Foreskin fibroblast (primary cell): ENCODE measurements at places on chromosomes 11 and 22.
A peak's percentile ranks its signal among the peaks of the same experiment; 100 is the strongest.

GRCh38 chr22:40215266-40215665 is 37.5 kb downstream of the TNRC6B start:
- DNase-seq, result peak; percentile 26

DNA sequence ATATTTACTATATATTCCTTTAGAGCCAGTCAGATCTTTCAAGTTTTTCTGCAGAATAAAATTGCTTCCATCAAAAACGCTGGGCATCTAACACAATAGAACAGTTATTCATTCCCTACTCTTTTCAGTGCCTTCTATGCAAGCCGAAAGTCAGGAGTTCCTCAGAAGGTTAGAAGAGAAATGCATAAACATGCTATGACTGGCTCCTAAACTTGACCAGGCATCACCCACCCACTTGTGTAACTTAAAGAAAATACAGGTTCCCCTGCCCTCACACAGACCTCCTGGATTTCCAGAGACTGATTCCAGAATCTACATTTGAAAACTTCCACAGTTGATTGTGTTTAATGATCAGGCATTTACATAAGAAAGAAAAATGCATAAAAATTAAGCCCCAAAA is 19.3 kb upstream of the ARHGAP32 start:
- no peak for DNase-seq

- no peak for DNase-seq
These were observed 14.8 kb downstream of the MOB2 start for GRCh38 chr11:1471736-1472135.

DNA sequence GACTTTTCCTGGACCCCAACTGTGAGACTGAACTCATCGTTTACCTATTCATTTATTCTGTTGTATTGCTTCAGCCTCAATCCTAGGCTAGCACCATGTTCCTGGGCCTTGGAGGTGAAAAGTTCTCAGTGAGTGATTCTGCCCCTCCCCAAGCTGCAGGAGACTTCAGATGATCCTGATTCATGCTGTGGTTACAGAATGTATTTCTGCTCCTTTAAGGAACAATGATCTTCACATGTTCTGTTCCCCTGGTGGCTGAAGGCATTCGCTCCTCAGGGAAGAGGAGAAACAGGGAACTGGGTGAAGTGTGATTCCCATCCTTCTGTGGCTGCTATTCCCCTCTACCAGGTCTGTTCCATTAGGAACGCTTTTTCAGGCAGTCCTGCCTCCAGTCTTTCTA is 2.4 kb downstream of the OR52E1 start:
- DNase-seq, result no peak

DNA sequence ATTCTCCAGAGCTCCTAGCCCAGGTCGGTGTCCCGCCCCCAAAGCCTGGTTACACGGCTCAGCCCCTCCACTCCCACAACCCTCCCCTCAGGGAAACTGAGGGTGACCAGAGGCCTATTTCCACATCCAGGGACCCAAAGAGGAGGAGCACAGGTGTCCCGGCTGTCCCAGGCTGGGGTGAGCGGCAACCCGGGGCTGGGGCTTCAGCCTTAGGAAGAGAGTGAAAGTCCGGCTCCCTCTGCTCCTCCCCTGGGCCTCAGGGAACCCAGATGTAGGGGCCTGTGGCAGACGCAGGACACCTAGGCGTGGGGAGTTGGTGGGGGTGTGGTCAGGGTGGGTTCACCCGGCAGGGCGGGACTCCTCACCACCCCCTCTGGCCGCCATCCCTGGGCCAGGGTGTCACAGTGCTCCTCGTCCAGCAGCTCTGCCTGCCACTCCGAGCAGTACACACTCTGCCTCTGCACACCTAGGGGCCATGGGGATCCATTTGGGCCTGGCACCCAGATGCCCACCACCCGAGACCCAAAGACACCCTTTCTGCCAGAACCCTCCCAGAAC is 63.1 kb downstream of the ARFGAP3 start:
- no peak for DNase-seq

- DNase-seq, result no peak
These were observed 3.8 kb upstream of the CNIH2 start for GRCh38 chr11:66274219-66274618.

DNA sequence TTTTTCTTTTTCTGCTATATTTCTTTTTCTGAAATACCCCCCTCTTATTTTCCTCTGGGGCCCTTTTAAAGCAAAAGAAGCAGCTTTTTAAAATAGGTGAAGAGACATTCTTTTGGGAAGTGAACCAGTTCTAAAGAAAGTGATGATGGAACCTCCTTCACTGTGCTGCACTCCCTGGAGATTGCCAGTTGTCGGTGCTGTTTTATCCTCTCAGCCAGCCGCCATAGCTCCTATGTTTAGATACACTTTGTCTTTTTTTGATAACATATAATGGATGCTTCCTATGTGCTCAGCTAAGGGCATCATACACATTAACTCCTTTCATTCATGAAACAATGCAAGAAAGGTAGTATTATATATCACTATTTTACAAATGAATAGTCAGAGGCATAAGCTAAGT is 14.0 kb downstream of the CFAP300 start:
- peak; percentile 16 for DNase-seq

DNA sequence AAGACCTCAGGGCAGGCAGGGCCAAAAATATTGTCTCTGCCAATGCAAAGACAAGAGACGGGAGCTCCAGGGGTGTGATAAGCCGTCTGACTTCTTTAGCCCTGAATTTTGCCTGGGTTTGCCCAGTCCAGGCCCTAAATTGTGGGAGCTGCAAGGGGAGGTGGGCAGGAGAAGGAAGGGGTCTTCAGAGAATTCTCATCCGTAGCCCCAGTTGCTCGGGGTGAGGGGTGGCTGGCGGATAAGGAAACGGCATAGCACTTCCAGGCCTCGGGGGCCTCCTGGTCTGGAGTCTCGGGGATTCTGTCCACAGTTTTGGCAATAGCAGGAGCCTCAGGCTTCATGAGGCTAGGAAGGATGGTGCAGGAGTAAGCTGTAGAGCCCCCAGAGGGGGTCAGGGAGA is 7.4 kb downstream of the CD5 start:
- DNase-seq, result no peak

- DNase-seq, result peak; percentile 61
These were observed 585 bp downstream of the NF2 start for GRCh38 chr22:29604076-29604360.

DNA sequence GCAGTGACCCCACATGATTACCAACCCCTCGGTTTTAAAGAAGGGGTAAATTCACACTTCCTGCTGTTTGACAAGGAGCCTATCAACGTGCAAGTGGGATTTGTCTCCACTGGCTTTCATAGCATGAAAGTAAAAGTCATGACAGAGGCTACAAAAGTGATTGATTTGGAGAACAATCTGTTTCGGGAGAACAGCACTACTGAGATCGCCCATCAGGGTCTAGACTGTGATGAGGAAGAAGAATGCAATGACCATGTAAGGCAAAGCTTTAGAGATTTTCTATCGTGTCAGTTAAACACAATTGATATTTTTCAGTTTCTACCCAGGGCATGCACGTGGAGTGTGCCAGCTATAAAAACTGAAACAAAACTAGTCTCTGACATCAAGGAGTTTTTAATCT is 41.7 kb downstream of the HORMAD2 start:
- DNase-seq, result no peak

GRCh38 chr11:60785806-60786361 is 751 bp downstream of the MS4A10 start:
- DNase-seq, result peak; percentile 40

DNA sequence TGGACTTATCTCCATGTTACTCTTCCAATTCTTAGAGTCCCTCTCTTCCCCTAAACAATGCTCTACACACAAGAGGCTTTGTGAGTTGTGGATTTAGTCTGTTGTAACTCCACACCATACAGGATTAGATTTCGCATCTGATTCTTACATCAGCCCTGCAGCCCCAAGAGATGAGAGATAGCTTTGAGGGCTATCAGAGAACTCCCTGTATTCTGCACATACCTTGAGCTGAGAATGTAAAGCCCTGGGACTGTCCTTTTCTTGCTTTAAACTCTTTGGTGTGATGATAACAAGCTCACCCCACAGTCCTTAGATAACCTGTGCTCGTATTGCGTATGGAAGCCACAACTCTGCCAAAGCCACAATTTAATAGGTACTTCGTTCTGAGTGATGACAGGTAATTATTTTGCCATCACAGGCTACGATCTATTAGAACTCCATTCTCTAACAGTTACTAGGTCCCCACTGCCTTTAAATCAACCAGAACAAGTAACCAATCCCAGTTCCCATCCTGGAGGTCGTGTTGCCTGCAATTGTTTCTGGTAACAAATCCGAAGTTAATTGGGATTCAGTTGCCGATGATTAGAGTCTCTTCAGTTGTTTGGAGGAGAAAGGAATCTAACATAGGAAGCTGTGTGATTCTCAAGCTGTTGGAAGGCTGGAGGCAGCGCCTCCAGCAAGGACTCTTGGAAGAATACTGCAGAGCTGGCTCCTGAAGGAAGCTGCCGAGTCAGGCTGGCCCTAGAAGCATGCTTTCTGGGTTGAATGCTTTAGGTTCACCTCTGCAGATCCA is 1.3 kb upstream of the PARVG start:
- no peak for DNase-seq

DNA sequence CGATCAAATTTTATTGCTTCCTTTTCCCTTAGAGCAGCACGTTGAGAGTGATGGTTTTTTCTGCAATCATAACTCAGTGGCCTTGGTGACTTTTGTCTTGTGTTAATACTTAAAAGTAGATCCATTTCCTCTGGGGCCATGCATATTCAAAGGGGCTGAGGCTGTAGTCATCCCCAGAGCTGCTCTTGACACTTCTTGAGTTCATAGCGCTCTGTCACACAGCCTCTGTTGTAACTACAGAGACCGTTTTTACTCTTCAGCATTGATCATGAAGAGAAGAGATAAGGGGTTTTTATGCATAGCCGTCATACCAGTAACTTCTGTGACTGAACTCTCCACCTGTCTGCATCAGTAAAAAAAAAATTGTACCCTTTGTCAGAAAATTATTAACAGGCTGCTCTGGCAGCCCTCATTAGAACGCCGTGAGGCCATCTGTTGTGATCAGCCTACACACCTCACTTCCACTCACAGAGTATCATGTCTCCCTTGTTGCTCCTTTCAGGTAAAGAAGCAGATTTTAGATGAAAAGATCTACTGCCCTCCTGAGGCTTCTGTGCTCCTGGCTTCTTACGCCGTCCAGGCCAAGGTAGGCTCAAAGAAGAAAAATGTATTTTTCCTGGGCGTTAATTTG is 38.4 kb downstream of the NF2 start:
- DNase-seq, result no peak

- DNase-seq, result no peak
These were observed 172.9 kb upstream of the MPPED2 start for GRCh38 chr11:30758946-30759504.

DNA sequence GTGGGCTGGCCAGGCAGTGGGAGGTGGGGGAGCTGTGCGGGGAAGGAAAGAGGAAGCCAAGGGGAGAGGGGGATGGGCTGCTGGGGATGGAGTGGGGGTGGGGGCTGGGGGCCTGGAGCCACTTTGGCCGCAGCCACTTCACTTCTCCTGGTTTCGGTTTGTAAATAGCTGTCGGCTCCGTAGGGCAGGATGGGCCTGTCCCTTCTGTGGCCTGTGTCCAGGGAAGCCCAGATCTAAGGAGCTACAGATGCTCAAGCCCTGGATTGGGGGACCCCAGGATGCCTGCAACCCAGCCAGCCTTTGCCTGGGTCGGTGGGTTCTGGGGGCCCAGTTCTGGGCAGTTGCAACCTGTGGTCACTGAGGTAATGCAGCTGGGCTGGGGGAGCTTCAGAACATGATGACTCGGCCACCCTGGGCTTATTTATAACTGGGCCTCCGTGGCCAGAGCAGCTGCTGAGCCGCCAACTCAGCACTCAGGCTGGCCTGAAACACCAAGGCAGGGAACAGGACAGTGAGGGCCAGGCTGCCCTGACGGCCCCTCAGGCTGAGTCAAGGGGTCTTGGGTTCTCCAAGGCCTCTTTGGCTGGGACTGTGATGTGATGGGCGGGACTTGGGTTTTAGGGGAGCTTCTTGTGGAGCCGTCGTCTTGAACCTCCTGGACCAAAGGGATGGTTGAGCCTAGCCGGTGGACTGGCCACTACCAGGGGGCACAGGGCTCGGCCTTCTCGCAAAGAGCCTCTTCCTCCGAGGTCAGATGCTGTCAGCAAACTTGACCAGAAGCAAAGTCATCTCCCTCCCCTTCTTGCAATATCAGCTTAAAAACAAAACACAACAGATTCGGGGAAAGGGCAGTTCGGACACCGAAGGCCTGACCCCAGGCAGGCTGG is 15.0 kb upstream of the SLC39A13 start:
- DNase-seq, result peak; percentile 75

DNA sequence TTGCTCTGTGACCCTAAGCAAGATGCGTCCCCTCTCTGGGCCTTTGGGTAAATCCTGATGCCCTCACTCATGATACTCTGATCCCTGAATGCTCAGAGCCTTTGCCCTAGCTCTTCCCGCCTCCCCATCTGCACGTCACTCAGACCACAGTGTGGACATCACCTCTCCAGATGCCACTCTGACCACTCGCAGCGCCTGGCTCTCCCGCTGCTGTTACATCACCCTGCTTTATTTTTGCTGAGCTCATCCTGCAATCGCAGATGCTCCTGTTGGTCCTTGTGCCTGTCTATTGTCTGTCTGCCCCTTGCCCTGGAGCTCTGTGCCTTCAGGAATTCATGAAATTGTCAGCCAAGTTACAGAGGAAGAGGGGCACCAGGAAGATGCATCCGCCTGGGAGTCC is 5.5 kb downstream of the OSM start:
- DNase-seq, result no peak

DNA sequence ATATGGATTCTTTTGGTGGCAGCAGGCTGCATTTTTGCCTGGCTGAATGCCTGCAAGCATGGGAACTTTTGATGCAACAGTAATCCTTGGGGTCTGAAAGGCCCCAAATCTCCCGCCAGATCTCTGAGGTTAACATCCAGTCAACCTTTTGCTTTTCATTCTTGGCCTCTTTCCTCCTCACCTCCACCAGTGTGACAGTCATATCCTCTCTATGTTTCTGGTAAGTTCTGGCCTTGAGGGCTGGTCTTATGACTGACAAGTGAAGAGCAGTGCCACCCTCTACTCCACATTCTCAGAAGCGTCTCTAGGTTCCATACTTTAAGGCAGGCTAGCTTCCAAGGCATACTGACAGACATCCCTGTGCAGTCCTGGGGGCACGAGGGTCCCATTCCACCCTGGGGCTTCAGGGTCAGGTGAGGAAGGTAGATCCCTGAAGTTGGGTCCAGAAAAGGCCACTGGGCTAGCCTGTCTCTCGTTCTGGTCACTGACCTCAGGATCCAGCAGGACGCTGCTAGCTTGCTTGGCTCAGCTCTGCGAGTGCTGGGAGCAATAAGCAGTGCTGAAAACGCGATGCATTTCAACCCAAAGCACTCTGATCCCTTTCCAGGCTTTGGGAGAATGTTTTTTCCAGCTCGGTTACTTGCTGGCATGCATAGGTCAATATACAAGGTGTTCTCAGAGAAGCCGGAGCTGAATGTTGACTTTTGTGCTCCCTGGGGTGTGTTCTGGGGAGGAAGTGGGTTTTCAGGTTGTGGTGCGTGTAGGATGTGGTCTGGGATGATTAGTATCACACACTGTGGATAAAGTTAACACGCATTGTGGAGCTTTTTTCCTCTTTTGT is 75.2 kb downstream of the PTPRJ start:
- DNase-seq, result no peak

- no peak for DNase-seq
These were observed 19.2 kb downstream of the LRRC55 start for GRCh38 chr11:57200917-57201316.

DNA sequence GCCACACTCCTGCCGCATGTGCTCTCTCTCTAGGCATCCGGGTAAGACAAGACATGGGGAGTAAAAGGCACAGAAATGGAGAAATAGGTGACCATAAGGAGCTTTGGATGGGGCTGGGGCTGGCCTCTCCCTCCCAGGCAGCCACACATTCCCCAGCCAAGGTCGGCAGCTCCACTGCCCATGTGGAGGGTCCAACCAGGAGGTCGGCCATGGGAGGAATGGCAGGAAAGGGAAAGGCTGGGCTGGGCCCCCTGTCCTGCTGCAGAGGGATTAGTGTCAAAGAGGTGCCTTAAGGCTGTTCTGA is 460 bp upstream of the MUC5AC start:
- no peak for DNase-seq
